ENCODE measurements at places on chromosomes 6 and 20.

DNA sequence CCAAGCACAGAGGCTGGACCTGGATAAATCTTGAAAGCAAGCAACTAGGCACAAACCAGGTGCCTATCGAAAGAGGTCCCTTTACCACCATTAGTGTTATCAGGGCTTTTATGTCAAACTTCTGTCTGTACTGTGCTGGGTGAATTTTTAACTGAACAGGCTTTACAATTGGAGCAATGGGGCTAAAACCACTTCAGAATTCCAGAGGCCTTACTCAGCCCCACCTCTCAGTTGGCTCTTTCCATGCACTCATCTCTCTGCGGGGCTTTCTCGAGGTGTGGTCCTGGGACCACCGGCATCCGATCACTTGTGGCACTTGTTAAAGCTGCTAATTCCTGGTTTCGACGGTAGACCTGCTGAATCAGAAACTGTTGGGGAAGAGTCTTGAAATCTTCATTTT is 232.5 kb downstream of the SOX4 start:
- no peak for DNase-seq

DNA sequence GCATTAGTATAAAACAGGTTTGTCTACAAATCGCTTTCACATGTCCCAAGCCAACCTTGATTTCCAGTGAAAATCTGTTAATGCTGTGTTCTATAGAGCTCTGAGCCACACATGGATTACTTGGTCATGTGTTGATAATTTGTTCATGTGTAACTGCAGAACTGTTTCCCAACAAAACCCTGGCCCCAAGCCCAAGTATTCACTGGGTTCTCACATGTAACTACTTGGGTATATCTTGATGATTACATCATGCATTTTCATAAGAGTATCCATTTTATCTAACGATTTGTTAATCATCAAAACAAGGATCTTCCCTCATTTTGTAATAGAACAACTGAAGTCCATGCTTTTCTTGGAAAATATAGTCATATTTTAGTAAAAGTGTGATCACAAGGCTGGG is 657.6 kb downstream of the PRKN start:
- DNase-seq = no peak

DNA sequence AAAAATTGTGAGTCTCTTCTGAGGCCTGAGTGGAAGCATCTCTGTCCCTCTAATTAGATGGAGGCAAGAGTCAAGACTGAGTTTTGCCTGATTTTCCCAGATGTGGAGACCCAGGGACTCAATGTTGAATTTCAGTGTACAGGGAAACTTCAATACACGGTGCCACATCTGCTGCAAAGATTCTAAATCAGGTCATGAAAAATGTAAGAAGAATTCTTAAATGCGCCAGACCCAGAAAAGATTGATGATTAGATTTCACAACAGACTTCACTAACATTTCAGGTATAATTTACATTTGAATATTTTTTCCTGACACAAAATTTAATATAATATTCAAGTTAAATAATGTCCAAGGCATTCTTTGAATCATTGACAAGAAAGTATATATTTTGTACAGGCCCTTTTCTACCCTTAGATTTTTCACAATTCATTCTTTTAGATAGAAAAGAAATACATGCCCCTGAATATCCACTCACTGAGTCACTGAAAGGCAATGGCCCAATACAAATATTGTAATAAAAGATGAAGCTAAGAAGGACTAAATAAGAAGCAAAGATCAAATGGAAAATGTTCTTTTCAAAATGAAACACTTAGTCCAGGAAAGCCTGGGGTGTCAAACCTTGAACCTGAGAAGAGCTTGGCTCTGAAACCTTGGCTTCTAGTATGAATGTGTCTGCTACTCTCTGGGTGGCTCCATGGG is 18.2 kb upstream of the HDGFL1 start:
- DNase-seq = no peak

DNA sequence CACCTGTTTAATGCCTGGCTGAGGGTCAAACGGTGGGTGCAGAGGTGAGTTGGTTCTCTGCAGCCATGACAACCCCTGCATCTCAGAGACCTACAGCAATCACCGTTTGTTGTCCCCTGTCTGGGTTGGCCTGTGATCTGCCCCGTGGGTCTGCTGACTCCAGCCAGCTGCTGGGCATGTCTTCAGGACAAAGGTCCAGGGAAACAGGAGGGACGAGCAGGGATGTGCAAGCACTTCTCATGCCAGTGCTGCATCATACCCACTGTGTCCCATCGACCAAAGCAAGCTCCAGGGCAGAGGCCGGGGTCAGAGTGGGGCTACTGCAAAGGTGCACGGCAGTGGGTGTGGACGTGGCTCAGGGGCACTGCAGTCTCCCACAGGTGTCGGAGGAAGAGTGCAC is 150.2 kb downstream of the PHACTR3 start:
- DNase-seq = no peak

- no peak for DNase-seq
Observed at GRCh38 chr20:677957-678356, 2.4 kb upstream of the SCRT2 start.

DNA sequence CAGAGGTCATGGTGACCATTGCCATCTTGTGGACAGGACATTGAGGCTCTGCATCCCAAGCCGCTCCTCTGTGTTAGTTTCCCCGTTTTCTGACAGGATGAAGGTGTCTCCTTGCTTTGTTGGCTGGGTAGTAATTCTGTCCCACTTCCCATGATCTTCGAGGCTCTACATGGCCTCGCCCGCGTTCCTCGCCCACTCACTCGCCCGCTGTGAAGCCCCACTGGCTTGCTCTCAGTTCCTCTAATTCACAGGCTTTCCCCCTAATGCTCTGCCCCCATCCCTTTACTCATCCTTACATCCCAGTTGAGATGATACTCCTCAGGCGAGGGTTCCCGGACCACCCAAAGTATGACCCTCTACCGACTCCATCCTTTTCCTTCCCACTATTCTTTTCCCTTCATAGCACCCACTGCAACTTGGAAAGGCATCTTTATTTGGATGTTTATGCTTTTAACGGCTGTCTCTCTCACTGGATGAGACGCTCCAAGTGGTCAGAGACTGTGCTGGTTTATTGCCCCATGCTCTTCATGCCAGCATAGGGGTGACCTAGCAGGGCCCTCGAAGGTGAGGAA is 511 bp upstream of the SLC35B2 start:
- DNase-seq = no peak

DNA sequence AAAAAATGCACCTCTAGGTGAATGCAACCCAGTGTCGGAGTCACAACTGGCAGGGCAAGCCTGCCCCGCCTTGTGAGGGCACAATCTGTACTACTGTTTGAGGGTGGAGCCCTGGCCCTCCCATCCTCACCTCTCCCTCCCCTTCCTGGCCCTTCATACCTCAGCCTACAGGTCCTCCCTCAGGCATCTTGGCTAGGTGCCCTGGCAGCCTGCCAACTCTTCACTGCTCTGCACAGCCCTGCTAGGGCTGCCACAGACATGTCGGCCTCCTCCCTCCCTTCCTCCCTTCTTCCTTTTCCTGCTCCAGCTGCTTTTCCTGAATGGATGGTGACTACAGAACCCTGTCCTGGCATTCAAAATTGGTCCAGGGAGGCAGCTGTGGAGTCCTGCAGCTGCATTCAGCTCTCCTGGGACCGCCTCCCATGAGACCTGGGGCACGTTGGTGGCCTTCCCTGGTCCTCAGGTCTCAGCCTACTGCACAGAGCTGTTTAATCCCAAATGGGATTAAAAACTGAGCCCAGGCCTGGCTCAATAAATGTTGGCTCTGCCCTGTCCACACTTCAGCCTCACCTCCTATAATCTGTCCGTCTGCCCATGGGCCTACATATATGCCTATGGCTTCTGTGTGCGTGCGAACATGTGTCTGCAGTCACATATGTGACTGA is 52.7 kb downstream of the CDH22 start:
- DNase-seq = peak; percentile 98

DNA sequence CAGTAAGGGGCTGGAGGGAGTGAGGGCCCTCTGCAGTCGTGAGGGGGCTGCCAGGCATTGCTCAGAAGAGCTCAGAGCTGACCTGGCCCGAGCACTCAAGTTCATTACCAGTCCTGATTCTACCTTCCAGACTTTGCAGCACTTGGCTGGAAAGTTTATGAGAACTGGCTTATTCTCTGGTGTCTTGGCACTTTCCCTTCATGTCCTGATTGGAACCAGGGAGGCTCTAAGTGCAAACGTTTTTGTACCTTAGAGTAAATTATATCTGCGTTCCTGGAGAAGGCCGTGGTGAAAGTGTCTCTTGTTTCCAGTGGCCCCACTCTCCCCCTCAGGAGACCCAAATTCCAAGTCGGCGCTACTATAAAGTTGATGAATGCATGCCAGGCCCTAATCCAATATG is 402.3 kb downstream of the CDC5L start:
- DNase-seq = no peak

- peak; percentile 14 for DNase-seq
Observed at GRCh38 chr6:132527791-132528190, 10.3 kb upstream of the TAAR9 start.

DNA sequence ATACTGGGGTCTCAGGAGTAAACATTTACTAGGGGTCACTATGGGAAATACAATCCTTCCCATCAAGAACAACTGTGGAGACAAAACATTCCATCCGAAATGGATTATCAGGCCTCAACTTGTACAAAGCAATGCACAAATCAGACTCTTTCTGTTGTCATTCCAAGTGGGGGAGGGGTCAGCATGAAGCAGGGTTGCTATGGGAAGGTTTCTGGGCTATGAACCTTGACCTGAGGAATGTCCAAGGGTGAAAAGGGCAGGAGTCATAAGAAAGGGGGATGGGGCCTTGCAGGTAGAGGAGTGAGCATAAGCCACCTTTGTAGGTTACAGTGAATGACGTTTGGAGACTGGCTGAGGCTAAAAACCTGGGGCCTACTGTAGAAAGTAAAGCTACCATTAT is 3.1 kb downstream of the METTL24 start:
- DNase-seq = no peak

GRCh38 chr6:39665861-39666260 is 59.3 kb downstream of the KIF6 start:
- no peak for DNase-seq

All from DMS153 (cell line).